Skeletal muscle cell (primary cell): ENCODE measurements at places on chromosomes 7 and 10.

DNA sequence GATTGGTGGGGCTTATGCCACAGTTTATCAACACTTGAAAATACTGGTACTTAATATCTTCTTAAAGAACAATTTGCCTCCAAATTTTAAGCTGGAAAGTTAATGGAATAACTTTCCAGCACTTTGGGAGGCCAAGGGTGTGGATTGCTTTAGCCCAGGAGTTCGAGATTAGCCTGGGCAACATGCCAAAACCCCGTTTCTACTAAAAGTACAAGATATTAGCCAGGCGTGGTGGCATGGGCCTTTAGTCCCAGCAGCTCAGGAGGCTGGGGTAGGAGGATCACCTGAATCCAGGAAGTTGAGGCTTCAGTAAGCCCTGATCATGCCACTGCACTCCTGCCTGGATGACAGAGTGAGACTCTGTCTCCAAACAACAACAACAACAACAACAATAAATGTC, 56.0 kb downstream of the PRF1 start:
- DNase-seq = no peak

GRCh38 chr10:43395571-43396060, 13.4 kb downstream of the HNRNPF start:
- no peak for DNase-seq

GRCh38 chr10:126651467-126651866, 19.0 kb downstream of the C10orf90 start:
- DNase-seq = no peak

- peak; percentile 38 for DNase-seq
Observed at GRCh38 chr7:12475362-12476063, 71.8 kb upstream of the VWDE start.

DNA sequence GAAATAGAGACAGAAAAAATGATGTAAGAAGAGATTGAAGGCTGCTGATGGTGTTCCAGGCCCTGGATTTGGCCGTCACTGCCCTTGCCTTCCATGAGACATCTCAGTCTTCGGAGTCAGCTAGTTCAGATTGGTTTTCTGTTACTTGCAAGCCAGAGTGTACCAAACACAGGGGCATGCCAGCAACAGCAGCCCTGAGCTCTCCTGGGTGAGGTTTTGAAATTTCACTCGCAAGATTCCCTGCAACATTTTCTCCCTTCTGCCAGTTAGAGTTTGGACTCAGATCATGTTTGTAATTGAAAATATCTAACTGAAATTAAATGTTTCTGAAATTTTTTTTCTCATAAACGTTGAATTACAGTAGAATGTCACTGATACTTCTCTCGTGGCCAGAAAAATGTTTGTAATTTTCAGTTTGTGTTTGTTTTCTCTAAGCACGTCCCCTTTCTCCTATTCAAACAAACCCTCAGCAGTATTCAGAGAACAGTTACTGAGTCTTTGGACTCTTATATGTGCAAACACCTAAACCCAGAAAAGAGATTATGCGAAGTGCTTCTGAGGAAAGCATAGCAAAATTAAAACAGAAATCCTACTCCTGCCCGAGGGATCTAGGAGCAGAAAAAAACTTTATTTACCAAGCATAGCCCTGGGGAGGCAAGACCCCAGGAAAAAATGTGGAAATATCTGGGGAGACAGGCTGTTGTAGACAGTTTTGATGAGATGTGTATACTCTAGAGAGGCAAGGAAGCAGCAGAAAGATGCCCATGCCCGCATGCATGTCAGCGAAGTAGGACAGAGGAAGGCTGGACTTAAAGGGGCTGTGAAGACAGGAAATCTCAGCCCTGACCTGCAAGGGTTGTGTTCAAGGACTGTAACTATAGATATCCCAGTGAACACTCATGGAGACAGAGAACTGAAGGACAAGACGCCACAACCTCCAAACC, 43.0 kb upstream of the NAMPT start:
- no peak for DNase-seq

- DNase-seq = no peak
Observed at GRCh38 chr10:93060887-93061593, 442 bp downstream of the CYP26C1 start.
